NCI-H446 (cell line): ENCODE measurements at places on chromosomes 16 and 17.

- DNase-seq, result no peak
Measured at GRCh38 chr17:37820995-37821713, 76.3 kb upstream of the HNF1B start.

GRCh38 chr16:23863511-23864422 lies 28.0 kb downstream of the PRKCB start:
- no peak for DNase-seq

GRCh38 chr16:65106757-65107156 lies 15.1 kb downstream of the CDH11 start:
- no peak for DNase-seq

GRCh38 chr17:30975042-30975820 lies 4.4 kb downstream of the RNF135 start:
- DNase-seq, result no peak

DNA sequence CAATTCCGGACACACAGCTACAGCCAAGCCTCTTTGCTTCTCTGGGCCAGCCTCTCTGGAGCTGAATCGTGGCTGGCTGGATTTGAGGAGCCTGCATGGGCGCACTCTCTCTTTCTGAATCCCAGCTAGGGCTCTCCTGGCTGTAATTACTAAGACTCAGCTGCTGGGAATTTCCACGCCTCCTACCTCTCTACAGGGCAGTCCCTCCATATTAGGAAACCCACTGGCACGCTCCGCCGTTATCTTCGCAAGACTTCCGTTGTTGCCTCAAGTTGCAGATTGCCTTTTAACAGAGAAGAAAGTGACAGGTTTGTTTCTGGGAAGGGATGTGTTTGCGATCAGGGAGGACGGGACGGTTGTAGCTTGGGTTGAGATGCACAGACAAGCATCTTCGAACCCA lies 188.4 kb upstream of the NLRP1 start:
- DNase-seq, result no peak

- no peak for DNase-seq
Measured at GRCh38 chr16:57343221-57343620, 15.4 kb upstream of the CCL22 start.

- DNase-seq, result no peak
Measured at GRCh38 chr16:50396761-50397535, 28.2 kb upstream of the BRD7 start.

- DNase-seq, result peak; percentile 59
Measured at GRCh38 chr17:79114458-79115301, 40.1 kb downstream of the ENGASE start.
